ENCODE measurements at places on chromosomes 6 and 20. TPM values are rescaled to one million over a fixed set of nuclear protein-coding genes. Genes with fewer than 3 reads are reported as not detected.

Gene MKKS
- total RNA-seq, result 7.6 TPM

GRCh38 chr6:53044572-53044971 is 20.6 kb upstream of the FBXO9 start:
- no peak for DNase-seq

Gene PLEKHG1
- 0.11 TPM for total RNA-seq

DNA sequence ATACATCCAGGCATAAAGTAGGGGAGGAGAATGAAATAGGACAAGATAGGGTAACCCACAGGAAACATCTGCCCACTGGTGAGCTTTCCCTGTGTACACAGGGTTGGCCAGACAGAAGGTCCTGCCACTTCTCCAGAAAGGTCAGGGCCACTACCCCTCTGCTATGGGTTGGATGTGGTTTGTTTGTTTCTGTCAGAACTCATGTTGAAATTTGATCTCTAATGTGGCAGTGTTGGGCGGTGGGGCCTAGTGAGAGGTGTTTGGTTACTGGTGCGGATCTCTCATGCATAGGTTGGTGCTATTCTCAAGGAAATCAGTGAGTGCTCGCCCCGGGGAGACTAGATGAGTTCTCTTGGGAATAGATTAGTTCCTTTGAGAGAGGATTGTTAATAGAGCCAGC is 15.6 kb upstream of the MAS1 start:
- no peak for DNase-seq

DNA sequence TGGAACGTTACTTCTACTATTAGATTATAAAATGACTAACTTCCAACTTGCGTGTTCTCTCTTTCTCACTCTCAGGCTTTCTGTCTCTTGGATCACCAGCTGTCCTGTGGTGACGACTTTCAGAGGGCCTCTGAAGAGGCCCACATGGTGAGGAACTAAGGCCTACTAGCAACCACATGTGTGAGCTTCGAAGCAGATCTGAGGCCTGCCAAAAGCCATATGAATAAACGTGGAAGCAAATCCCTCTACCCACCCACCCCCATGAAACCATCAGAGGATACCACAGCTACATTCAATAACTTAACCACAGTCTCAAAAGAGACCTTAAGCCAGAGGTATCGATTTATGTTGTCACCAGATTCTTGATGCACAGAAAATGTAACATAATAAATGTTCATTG is 13.5 kb upstream of the BMP5 start:
- no peak for DNase-seq

- DNase-seq, result no peak
Observed at GRCh38 chr6:101818051-101818450, 424.5 kb downstream of the GRIK2 start.

- no peak for DNase-seq
Observed at GRCh38 chr6:159649441-159649840, 43.6 kb downstream of the SOD2 start.

Gene EYA4
- total RNA-seq, result not detected

- DNase-seq, result no peak
Observed at GRCh38 chr20:49924247-49924646, 8.9 kb upstream of the SPATA2 start.

GRCh38 chr20:21090721-21091120 is 15.4 kb downstream of the LINC00237 start:
- no peak for DNase-seq

Gene PLN
- total RNA-seq, result not detected

DNA sequence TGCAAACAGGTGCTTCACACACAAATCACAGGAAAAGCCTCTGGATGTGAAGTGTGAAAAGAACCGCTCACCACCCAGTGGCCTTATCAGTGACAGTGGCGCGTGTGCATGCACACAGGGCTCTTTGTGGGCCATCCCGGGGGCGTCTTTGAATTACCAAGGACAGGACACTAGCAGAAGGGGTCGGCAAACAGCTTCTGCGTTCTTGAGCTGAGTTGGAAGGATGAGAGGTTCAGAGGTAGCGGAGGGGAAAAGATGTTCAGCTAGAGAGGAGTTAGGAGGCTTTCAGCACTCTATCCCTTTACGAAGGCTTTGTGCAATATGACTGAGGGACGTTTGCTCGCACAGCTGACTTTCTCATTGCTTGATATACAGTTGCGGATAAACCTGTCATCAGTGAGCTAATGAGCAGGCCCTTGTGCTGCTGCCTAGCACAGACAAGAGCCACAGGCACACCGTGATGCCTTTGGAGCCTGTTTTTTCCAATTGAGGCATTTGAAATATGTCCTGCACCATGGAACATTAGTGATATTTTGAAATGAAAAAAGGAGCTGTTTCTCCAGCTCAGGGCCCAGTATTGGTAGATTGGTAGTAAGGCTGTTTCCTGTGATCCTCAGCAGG is 83.1 kb downstream of the IYD start:
- no peak for DNase-seq

GRCh38 chr20:25592135-25592852 is 7.0 kb upstream of the NINL start:
- no peak for DNase-seq

Gene GABRR2
- 0.21 TPM for total RNA-seq

DNA sequence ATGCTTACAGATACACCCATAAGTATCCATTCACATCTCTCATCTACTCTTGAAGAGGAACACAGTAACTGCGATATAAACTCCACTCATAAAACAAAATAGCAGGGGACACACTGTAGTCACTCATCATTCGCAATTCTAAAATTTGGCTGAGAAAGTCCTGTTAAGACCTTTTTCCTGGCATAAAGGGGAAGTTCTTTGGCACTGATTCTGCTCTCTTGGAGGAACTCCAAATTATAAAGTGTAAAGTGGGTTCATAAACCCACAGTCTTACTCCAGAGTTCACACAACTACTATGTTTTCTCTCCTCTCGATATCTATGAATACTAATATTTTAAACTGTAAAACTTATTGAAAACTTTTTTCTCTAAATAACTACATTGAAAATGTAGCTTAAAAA is 80.6 kb downstream of the ADGB start:
- DNase-seq, result no peak

Gene KCNK16
- not detected for total RNA-seq

DNA sequence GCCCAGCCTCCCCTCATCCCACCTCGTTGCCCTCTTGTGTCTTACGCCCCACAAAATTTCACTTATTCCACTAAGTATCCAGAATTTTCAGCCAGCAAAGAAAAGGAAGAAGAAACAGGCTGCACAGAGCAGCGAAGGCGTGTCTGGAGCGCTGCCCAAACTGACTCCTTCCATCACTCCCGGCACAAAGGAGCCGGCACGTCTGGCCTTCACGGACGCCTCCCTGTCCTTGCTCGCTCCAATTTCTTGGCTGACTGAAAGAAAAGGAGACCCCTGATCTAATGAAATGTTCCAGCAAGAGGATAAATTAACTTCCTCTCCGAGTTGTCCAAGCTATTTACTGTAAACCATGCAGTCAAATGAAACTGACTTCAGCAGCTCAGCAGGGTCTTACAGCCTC is 152.3 kb upstream of the CDH4 start:
- no peak for DNase-seq

Gene TMEM200A
- total RNA-seq, result 131 TPM

DNA sequence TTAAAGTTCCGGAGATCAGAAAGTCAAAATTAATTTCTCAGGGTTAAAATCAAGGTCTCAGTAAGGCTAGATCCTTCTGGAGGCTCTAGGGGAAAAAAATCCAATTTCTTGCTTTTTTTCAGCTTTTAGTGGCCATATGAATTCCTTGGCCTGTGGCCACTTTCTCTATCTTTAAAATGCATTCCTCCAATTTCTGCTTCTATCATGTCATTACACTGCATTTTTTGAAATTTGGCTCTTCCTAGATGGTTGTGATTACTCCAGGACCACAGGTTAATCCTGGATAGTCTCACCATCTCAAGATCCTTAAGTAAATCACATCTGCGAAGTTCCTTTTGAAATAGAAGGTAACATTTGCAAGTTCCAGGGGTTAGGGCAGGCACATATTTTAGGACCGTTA is 1294.9 kb upstream of the CITED2 start:
- DNase-seq, result no peak

Gene BAK1
- total RNA-seq, result 18.0 TPM

- DNase-seq, result no peak
Observed at GRCh38 chr20:53948383-53949318, 121.7 kb downstream of the BCAS1 start.

- no peak for DNase-seq
Observed at GRCh38 chr6:125562156-125562555, 187.3 kb upstream of the HEY2 start.

DNA sequence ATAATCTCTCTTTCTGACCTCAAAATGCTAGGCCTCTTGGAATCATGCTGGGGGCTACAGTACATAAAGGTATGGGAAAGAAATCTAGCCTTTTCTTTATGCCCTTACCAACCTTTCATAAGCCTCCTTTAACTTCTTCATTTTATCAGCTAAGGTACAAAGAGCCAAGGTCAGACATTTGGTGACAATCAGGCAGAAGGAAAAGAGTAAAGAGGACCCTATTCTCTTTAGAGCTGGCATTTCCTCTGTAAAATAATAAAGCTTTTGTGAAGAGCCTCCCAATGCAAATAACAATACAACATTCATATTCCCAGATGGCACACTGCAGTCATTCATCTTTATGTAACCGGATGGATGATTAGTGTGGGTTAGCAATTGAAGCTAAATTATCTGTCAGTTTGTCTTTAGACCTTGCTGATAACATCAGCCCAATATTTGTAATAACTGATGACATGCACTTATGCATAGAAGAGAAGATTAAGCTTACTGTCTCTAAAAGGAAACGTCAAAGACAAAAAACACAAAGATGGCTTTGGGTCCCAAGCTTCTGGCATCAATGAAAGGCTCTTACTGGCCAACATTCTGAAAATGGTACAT is 163.1 kb downstream of the IBTK start:
- no peak for DNase-seq

Gene ABT1
- total RNA-seq, result 16.2 TPM

GRCh38 chr6:82072121-82072521 is 175.4 kb downstream of the IBTK start:
- no peak for DNase-seq

- DNase-seq, result no peak
Observed at GRCh38 chr20:51710361-51710894, 57.8 kb downstream of the ATP9A start.

- no peak for DNase-seq
Observed at GRCh38 chr6:3412779-3413500, 43.9 kb downstream of the SLC22A23 start.

DNA sequence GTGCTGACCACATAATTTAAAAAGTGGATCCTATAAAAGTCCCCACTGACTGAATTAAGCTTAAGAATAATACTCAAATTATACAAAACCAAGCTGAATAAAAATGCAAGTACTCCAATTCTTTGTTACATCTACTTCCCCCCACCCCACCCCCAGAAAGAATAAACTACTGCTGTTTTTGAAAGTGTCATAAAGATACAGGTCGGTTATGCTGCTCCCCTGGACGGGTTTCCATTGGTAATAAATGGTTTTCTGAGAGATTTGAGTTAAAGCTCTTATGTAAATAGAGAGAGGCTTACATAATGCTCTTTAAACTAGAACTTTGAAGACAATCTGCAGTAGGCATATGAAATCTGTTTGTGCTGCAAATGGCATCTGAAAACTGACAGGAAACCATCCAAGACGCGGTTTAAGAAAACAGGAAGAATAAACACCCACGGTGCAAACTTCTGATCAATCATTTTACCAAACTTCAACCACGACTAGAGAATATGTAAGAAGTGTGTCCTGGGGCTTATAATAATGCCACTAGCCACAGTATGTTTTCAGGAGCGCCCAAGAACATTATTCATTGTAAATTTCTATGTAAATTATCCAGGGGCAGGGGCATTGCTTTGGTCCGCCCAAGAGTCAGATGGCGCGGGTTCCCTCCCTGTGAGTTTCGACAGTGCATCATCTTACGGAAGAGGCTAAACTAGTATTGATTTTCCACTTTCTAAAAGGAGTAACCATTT is 10.8 kb upstream of the POU3F2 start:
- no peak for DNase-seq

Gene SCGN
- total RNA-seq, result not detected

Gene MTO1
- 21.4 TPM for total RNA-seq

DNA sequence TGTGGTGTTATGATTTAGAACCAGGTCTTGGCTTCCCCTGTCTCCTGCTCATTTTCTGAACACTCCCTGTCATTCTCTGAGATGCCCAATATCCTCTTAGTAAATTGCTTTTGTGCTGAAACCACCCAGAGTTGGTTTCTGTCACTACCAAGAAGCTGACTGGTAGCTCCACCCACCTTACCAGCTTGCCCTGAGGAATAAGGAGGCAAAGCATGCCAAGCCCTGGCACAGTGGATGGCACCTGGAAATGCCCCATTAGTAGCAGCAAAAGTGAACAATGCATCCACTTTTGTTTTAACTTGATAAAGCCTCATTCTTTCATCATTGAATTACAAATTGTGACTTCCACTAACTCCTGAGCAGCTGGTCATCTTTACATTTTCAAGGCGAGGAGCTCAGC is 157.7 kb downstream of the CDC5L start:
- DNase-seq, result no peak

GRCh38 chr6:35178012-35178411 is 35.7 kb upstream of the SCUBE3 start:
- no peak for DNase-seq

Gene SLC22A2
- total RNA-seq, result not detected

GRCh38 chr6:111764238-111765175 is 108.7 kb downstream of the FYN start:
- no peak for DNase-seq

- DNase-seq, result no peak
Observed at GRCh38 chr20:23094213-23094896, 8.2 kb upstream of the CD93 start.

DNA sequence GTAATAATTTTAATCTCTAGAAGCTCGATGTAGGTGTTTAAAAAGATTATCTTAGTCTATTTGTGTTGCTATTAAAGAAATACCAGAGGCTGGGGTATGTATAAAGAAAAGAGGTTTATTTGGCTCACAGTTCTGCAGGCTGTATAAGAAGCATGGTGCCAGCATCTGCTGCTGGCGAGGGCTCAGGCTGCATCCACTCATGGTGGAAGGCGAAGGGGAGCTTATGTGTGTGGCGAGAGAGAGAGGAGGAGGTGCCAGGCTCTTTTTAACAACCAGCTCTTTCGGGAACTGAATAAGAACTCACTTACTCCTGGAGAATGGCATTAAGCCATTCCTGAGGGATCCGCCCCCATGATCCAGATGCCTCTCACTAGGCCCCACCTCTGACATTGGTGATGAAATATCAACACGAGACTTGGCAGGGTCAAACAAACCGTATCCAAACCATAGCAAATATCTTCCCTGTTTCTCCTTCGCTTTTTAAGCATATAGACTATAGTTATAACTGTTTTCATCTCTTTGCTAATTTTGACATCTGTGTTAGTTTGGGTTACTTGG is 24.5 kb downstream of the CHMP4B start:
- DNase-seq, result no peak

GRCh38 chr20:63848003-63848911 is 13.0 kb upstream of the ABHD16B start:
- DNase-seq, result no peak

GRCh38 chr20:61846741-61847419 is 218.8 kb downstream of the TAF4 start:
- DNase-seq, result no peak

Gene CDKAL1
- 8.7 TPM for total RNA-seq
